ENCODE measurements at places on chromosomes 11 and 22. TPM values are rescaled to one million over a fixed set of nuclear protein-coding genes. Genes with fewer than 3 reads are reported as not detected.

TIGD3 gene
- total RNA-seq = 0.15 TPM

OR52K2 gene
- 1.00 TPM for total RNA-seq

SEPTIN3 gene
- total RNA-seq = 4.3 TPM

CHRNA10 gene
- 0.62 TPM for total RNA-seq

OR8H3 gene
- total RNA-seq = not detected

GGTLC3 gene
- total RNA-seq = not detected
